ENCODE measurements at places on chromosomes 3 and 15.

DNA sequence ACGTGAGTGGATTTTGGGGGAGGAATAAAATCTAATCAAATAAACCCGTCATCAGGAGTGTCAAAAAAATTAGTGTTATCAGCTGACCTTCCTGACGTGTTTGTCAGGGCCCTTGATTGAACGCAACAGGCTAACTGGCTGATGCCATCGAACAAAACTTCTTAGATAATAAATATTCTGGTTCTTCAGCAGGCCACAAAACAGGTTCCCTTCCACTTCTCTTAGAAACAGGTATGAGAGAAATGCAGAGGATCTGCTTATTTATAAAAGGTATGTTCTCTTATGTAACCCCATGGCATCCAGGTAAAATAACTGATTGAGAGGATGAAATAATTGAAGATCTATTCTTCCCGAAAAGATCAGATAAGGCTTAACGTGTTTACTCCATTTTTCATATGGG lies 7.6 kb upstream of the LRIG1 start:
- DNase-seq, result no peak

DNA sequence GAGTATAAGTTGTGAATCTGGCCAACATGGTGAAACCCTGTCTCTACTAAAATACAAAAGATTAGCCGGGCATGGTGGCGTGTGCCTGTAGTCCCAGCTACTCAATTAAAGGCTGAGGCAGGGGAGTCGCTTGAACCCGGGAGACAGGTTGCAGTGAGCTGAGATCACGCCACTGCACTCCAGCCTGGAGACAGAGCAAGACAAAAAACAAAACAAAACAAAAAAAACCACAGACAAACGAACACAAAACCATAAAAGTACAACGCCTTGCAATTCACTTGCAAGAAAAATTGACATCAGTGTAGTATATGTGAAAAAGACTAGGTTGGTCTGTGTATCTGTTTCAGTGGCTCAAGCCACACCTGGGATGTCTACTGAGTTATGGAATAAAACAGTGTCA lies 29.9 kb upstream of the CCDC80 start:
- no peak for DNase-seq

GRCh38 chr15:97501291-97501690 lies 459.2 kb upstream of the ARRDC4 start:
- no peak for DNase-seq

DNA sequence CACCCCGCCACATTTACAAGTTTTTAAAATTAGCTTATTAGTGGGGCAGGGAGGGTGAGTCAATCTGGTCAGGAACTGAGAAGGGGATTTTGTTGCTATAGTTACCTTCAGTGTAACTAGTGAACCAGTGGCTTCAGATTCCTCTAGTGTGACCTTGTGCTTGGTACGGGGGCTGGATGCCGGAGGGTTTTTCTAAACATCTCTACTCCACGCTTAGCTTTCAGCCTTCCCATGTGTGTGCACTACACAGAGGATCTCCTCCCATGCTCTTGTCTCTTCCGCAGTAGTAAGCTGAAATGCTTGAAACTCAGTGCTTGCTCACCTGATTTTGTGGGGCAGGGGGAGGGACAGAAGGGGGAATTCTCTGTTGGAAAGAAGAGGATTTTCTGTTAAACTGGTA lies 67.9 kb upstream of the AKAP13 start:
- DNase-seq, result no peak

DNA sequence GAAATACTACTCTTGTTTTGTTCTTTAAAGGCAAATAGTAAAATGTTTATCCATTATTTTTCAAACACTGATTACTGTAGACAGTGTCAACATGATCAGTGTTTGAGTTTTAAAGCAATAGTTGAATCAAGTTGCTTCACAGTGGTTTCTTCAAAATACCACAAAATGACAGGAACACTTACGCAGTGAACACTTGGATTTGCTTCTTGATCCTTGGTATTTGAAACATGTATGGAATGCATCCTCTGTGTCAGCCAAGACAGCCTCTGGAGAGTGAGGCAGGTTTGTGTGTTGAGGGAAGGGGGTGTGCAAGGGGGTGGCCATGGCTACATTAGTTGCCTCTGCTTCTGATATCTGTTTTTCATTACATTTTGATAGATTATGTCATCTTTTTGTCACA lies 413.0 kb downstream of the RBMS3 start:
- no peak for DNase-seq

DNA sequence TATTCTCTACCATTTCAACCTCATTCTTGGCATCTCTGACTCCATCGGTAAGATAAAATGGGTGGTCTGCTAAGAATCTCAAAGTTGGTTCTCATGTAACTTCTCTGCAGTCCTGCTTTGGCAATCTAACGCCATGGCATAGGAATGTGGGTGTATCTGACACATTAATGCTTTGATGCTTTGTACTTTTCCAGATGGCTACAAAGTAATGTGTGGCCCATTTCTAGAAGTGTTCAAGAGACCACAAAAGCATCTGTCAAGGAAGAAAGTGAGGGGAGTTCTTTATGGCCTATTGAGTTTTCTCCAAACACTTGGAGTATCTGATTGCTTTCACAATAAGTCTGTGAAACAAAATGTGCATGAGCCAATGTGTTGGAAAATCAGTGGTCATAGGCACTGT lies 339.9 kb upstream of the TGFBR2 start:
- no peak for DNase-seq

Measured in activated T-cell treated with anti-CD3 and anti-CD28 coated beads, Interleukin-2, amount 50 U/mL, for 4 hours (primary cell).